ENCODE measurements at places on chromosomes 3 and 15. TPM values are rescaled to one million over a fixed set of nuclear protein-coding genes. Genes with fewer than 3 reads are reported as not detected.

- no peak for DNase-seq
Observed at GRCh38 chr3:194163697-194164096, 27.7 kb downstream of the HES1 start.

GRCh38 chr3:8621872-8622271 lies 22.7 kb downstream of the SSUH2 start:
- DNase-seq = no peak

GRCh38 chr3:170572665-170573253 lies 13.1 kb downstream of the SLC7A14 start:
- peak; percentile 65 for DNase-seq

- no peak for DNase-seq
Observed at GRCh38 chr3:127004641-127005397, 21.9 kb downstream of the PLXNA1 start.

DNA sequence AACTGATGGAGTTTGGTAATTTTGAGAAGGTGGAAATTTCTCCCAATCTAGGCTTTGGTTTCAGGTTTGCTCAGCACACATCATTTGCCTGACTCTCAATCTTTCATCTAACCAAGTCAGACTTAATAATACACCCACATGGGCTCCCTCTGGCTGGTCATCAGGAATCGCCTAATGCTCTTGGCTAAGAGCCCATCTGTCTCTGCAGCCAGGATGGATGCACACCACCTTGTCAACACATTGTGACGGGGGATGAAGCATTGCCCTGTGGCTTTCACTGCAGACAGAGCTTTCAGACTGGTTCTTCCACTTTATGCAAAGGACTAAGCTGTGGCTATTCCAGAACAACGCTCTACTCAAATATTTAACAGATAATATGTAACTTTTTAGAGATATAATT lies 3.0 kb upstream of the HDGFL3 start:
- DNase-seq = peak; percentile 64

DNA sequence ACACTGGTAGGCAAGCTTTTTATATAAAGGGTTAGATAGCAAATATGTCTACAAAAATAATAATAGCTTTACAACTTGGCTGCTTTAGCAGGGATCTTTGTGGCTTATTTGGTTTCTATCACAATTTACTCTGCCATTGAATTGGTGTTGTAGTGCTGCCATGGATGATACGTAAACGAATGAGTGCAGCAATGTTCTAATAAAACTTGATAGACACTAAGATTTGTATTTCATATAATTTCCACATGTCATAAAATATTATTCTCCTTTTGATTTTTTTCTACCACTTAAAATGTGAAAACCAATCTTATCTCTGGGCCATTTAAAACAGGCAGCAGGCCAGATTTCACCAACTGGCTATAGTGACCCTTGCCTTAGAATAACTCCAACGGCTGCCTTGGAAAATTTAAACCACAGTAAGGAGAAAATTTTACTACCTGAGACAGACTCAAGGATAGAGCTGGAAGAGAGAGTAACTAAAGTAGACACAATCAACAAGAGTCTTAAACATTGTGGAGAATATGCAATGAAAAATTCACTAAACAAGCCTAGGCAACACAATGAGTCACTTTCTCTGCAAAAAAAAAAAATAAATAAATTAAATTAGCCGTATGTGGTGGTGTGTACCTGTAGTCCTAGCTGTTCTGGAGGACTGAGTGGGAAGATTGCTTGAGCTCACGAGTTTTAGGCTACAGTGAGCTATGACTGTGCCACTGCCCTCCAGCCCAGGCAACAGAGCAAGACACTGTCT lies 8.1 kb downstream of the NPHP3 start:
- DNase-seq = no peak

GRCh38 chr3:139173372-139174108 lies 128.8 kb upstream of the PRR23C start:
- no peak for DNase-seq

GRCh38 chr15:69887553-69887952 lies 210.2 kb downstream of the TLE3 start:
- DNase-seq = no peak

GRCh38 chr3:150216041-150216811 lies 191.9 kb upstream of the TSC22D2 start:
- no peak for DNase-seq

- no peak for DNase-seq
Observed at GRCh38 chr3:12416731-12417130, 67.5 kb upstream of the TSEN2 start.

DNA sequence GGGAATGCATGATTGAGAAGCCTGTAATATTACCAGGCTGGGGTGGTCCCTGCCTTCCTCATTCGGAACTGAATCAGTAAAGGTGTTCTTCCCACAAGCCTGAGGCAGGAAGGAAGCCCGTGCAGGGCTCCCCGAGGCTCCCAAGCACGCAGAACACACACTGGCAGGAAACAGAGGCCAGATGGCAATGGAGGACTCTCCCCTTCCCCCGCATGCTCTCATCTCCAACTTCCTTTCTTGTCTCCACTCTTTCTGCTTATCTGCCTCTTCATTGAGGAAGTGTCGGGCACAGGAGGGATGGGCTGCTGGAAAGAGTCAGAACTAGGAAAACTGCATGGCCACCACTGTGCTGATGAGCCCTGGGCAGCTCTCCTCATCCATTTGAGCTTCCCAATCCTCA lies 123.5 kb downstream of the NUP210 start:
- no peak for DNase-seq

GRCh38 chr3:143826296-143826695 lies 22.0 kb downstream of the SLC9A9 start:
- DNase-seq = no peak

- DNase-seq = no peak
Observed at GRCh38 chr3:127751163-127751621, 71.1 kb downstream of the MGLL start.

DNA sequence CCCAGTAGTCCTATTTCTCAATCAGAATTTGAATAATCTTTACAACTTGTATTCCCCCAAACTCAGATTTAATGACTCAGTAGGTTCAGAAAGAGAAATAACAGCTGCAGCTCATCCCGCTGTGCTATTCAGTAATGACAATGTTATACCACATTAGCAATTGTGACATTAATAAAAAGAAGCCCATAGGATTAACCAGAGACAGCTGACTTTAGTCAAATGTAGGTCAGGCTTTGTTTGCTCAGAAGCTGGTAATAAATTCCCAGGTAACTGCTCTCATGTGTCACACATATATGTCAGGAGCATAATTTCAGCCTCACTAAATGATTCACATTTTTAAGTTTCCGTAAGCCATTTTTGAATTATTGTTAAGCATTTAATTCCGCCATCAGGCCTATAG lies 222.0 kb upstream of the UBE2E2 start:
- no peak for DNase-seq

DNA sequence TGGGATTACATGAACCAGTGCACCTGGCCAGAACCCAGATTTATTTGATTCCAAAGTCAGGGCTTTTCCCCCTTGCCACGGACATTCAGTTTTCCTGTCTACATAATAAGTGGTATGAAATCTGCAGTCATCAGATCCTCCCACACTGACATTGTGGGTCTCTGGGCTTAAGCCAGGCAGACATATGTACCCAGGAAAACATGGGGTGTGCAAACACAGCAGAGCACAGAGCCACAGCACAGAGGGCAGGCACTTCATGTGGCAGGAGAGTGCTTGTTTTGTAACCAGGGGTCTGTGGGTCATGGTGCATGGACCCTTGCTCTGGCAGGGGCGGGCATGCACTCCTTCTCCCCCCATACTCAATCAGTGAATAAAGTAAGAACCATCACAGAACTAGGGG lies 6.1 kb upstream of the ABTB1 start:
- no peak for DNase-seq

DNA sequence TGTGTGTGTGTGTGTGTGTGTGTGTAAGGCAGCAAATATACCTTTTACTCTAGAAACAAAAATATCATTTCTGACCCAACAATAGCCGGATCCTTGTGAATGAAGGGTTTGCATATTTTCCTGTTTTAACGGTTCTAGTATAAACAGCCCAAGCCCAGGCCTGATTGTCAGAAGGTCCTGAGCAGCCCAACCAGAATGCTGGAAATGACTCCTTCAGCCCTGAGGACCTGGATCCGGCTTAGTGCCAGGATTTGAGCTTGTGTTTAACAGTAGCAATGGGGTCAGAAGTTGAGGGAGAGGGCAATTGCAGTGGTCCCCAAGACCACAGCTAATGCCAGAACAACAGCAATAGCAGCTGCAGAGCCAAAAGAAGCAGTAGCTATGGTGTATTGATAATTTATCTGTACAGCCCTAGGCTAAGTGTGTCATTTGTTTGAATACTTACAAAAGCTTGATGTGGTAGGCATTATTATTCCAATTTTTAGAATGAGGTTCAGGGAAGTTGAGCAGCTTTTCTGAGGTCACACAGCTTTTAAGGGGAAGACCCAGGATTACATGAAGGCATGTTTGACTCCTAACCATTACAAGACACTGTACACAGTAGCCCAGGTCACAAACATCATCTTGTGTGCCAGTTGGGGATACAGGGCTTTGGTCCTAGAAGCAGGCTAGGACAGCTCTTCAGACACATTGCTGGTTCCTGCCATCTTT lies 12.8 kb downstream of the FOXL2 start:
- no peak for DNase-seq

DNA sequence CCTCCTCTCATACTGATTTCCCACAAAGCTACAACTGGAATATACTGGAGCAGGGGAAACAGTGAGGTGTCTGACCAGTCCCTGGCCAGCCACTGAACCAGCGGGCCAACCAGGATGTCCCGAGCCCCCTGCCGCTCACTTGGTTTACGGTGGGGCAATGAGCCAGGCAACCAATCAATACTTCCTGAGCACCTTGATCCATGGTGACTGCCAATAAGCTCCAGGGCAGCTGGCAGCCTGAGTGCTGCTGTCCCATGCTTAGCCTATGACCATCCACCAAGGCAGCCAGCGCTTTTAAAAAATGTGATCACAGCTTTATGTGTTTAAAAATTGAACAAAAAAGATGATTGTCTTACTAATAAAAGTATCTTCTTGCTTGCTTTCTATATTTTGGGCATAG lies 4.2 kb downstream of the SCN10A start:
- no peak for DNase-seq

GRCh38 chr3:9395570-9396300 lies 1.7 kb upstream of the SETD5 start:
- no peak for DNase-seq

DNA sequence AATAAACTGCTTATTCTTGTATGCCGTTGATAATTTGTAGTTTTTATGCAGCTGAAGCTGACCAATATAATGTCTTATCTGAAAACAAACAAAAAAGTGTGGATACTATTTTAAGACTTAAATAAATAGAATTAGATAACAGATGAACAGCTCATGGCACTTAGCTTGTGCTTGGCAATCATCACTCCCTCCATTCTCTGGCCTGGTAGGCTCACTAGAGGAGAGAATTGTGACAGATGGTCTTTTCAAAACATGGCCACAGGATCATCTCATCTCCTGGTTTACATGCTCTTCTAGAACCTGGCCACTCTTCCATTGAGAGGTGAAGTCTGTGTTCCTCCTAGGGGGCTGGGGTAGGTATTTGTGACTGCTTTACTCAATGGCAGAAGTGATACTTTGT lies 58.4 kb upstream of the RBP1 start:
- DNase-seq = no peak

GRCh38 chr15:23072633-23073032 lies 33.3 kb upstream of the TUBGCP5 start:
- peak; percentile 18 for DNase-seq

DNA sequence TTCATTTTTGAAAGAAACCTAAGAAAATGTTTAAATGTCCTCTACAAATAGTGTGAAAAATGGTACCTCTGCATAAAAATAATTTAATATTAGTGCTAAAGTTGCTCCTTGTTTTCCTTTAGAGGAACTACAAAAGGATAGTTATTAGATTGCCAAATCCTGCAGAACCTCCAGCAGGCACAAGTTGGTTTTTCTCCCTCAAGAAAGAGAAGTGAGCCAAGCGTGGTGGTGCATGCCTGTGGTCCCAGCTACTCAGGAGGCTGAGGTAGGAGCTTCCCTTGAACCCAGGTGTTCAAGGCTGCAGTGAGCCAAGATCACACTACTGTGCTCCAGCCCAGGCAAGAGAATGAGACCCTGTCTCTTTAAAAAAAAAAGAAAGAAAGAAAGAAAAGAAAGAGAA lies 85.1 kb upstream of the TSEN2 start:
- DNase-seq = no peak

PIERCE2 gene
- 20.4 TPM for total RNA-seq

RNU5B-1 gene
- not detected for total RNA-seq

KCNH8 gene
- total RNA-seq = not detected

ZNF774 gene
- total RNA-seq = 3.7 TPM

SLC28A1 gene
- not detected for total RNA-seq

ADCY5 gene
- total RNA-seq = 0.23 TPM

GOLGA8S gene
- not detected for total RNA-seq

EFCC1 gene
- not detected for total RNA-seq

STRIT1 gene
- not detected for total RNA-seq

CEMIP gene
- not detected for total RNA-seq

NR1I2 gene
- total RNA-seq = not detected

CTXN2 gene
- not detected for total RNA-seq

All from Caki2 (cell line).